ENCODE measurements at places on chromosomes 16 and 17.
A peak's percentile ranks its signal among the peaks of the same experiment; 100 is the strongest.

GRCh38 chr17:29195465-29196081, 15.4 kb upstream of the MYO18A start:
- no peak for DNase-seq

DNA sequence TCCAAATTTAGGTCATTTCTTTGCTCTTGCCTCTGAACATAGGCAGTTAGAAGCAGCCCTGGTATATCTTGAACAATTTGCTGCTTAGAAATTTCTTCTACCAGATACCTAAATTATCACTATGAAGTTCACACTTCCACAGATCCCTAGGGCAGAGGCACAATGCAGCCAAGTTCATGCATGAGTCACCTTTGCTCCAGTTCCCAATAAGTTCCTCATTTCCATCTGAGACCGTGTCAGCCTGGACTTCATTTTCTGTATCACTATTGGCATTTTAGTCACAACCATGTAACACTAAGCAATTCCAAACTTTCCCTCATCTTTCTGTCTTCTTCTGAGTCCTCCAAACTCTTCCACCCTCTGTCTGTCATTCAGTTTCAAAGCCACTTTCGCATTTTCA, 45.0 kb downstream of the KCNJ16 start:
- DNase-seq = no peak

GRCh38 chr17:43822570-43823190, 10.3 kb downstream of the MPP3 start:
- no peak for DNase-seq

DNA sequence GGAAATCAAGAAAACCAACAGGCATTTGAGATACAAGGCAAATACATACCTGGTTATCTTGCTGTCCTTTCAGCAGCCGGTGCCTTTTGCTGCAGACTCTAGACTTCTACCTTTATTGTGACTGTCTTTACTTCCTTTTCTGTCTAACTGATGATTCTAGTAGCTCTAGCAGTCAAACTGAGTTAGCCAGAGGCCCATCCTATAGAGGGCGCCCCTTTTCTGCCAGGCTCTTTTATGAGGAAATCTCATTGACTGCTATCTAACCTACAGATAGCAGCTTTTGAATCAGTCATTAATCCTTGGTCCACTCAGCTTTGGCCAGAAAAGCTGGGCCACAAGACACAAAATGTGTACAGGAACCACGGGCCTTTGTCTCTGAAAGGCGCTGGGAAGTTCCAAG, 87.5 kb upstream of the WSB1 start:
- no peak for DNase-seq

DNA sequence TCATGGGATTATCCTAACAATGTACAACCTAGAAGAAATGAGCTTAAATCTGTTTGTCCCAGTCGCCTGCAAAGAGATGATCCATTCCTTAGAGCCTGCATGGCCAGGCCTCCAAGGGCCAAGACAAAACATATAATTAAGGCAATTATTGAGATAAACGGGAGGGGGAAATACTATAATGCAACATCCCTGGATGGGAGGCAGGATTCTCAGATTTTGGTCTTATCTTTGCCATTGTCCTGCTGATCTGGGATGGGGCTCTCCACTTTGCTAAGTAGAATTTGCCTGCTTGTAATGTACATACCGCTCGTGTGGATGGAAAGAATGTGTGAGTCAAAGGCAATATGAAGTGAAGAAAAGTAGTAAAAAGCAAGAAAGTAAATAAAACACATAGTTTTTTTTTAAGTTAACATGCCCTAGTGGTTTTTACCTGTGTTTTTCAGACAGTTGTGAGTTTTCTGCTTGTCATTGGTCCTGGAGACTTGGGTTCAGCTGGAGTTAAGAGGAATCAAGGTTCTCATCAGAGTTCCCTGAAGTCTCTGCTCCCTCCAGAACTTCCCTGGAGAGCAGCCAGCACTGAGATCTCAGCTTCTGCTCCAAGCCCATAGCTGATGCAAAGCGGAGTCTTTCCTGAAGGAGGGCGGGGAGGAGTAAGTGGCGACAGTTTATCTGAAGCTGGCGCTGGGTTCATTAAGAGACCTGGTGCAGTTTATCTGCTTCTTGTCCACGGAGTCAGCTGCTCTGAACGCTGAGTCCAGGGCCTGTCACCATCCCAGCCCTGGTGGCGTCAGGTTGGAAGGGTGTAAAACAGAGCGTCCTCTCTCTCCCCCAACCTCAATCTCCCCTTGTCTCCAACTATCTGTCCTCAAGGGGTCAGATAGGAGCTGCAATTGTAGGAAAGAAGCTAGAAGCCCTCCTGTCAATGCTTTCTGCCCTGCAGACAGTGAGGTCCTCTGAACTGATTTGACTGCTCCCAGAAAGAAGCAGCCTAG, 30.1 kb downstream of the HOXB1 start:
- DNase-seq = no peak

DNA sequence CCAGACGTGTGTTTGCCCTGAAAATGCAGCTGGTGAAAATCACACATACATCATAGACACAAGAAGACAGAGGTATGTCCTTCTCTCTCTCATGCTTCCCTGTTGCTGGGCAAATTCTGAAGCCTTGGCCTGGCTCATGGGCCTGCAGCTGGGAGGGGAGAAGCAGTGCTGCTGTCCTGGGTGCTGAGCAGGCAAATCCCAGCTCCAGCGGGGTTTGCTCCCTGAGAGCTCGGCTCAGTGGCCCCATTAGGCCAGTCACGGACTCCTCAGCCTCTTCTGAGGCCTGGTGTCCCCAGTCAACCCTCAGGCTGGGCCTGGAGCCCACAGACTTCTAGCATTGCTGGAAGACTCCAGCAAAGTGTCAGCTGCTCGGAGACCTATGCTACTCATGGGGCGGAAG, 11.7 kb downstream of the RHBDL3 start:
- no peak for DNase-seq

DNA sequence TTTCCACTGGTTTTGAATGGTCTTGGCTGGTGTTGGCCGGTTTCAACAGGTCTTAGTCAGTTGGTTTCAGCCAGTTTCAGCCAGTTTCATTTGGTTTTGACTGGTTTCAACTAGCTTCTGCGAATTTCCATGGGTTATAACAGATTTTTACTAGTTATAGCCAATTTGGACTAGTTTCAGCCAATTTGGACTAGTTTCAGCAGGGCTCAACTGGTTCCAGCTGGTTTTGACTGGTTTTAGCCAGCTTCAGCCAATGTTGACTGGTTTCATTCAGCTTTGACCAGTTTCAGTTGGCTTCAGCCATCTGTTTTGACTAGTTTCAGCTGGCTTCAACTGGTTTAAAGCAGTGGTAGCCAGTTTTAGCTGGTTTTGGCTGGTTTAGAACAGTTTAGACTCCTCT, 432.6 kb downstream of the UTP18 start:
- DNase-seq = no peak

DNA sequence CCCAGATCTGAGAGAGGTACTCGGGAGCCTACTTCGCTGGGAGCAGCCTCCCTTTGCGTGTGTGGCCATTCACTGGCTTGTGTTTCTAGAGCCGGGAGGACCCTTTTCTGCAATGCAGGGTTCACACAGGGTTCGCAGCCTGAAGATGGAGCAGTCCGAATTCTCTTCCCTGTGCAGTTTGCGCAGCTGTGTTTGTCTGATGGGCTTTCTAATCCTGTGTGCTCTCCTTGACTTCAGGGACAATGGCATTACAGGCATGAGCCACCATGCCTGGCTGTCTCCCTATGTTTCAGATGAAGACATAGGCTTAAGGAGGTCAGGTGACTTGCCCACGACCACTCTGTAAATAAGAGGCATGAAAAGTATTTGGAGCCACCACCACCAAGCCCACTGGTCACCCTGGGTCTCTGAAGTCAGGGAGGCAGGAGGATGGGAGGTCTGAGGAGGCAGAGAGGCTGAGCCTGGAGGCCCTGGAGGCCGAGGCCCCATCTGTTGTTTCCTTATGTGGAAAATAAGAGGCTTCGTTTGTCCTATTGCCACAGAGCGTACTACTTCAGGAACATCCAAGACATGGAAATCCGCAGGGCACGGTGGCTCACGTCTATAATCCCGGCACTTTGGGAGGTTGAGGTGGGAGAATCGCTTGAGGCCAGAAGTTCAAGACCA, 5.0 kb upstream of the STH start:
- no peak for DNase-seq

- no peak for DNase-seq
These were observed 9.2 kb downstream of the FSCN2 start for GRCh38 chr17:81537343-81537855.

DNA sequence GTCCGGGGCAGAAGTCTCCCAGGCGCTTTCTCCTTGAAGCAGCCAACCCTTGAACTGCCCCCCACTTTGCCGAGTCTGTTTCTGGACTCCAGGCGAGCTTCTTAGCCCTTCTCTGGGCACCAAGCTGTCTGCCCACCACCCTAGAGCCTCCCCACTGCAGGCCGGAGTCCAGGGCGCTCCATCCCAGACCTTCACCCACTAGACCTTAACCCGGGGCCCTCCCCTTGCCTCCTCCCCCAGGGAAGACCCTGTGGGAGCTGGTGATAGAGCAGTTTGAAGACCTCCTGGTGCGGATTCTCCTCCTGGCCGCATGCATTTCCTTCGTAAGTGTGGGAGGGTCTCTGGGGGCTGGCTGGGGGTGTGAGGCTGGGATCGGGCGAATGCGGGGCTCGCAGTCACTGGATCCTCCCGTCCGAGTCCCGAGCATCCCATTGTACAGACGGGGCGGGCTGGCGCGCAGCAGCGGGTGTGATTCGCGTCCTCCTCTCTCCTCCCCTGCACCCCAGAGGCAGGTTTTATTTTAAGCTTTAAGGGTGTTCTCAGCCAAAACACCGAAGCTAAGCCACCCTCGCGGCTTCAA, 1.1 kb downstream of the ATP2A1 start:
- DNase-seq = no peak

GRCh38 chr16:6356911-6357310, 975.7 kb upstream of the RBFOX1 start:
- DNase-seq = no peak

- no peak for DNase-seq
These were observed 330.3 kb downstream of the SEC14L1 start for GRCh38 chr17:77470800-77471733.

GRCh38 chr17:60390925-60391470, 935 bp downstream of the USP32 start:
- DNase-seq = peak; percentile 15

- DNase-seq = no peak
These were observed 52.6 kb downstream of the CYB5B start for GRCh38 chr16:69476920-69477443.

GRCh38 chr16:68282064-68282452, 17.7 kb downstream of the SLC7A6 start:
- DNase-seq = no peak

DNA sequence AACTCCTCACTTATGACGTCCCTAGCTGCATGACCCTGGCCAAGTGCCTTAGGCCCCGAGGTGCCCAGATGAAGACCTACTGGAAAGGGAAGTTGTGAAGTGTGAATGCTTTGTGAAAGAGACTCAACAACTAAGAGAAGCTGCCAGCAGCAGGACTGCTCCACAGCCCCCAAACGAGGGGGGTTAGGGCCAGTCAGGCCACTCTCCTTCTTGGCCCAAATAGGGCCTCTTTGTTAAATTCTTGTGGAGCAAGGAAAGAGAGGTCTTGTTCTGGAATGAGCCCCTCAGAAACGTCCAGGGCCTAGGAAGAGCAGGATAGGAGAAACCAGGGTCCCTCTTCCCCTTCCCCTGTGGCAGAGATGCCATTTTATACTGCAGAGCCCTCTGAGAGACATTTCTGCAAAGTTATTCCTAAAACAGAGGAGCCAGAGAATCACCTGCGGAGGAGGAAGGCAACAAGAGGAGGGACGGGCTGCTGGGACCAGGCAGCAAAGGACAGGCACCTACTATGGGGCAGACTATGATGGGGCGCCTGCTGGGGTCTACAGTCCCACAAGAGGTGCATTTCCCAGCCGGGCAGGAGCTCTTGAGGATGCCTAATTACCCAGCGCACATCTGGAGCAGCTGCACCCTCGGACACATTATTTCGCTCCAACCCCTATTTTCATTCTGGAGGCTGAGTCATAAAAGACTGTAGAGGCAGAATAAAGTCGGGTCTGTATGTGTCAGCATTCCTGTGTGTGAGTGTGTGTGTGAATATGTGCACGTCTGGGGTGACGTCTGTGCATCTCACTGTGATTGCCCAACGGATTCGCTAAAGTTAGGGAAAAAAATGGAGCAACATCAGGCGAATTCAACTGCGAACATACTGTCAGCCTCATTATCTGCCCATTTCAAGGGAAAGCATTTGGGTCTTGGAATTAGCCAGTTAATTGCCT, 11.4 kb upstream of the HOXB9 start:
- no peak for DNase-seq

DNA sequence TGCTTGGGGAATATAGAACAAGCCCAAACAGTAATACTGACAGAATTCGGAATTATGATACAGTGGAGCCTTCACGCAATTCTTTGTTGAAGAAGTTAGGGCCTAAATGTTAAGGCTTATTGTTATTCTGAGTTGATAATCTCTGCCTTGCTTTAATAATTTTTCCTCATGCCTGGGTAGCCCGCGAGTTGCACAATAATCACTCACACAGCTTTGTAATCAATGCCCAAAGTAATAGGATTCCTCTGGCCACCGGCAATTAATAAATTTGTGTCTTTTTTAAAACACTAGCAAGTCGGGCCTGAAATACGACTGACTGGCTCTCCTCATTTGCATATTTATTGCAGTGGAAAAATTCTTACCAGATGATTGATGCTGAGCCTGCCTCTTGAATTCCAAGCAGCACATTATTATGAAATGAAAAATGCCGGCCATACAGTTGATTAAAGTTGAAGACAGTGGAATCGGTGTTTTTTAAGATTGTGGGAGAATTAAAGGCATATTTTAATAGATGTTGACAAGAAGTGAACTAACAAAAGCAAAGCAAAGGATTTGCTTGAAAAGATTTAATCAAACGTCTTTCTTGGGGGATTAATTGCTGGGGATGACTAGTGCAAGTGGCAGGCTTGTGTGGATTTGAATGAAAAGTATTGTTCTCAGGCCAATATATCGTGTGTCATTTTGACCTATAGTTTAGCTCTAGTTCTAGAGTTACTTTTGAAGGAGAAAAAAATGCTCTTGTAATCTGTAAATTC, 30.2 kb downstream of the AATF start:
- DNase-seq = no peak

DNA sequence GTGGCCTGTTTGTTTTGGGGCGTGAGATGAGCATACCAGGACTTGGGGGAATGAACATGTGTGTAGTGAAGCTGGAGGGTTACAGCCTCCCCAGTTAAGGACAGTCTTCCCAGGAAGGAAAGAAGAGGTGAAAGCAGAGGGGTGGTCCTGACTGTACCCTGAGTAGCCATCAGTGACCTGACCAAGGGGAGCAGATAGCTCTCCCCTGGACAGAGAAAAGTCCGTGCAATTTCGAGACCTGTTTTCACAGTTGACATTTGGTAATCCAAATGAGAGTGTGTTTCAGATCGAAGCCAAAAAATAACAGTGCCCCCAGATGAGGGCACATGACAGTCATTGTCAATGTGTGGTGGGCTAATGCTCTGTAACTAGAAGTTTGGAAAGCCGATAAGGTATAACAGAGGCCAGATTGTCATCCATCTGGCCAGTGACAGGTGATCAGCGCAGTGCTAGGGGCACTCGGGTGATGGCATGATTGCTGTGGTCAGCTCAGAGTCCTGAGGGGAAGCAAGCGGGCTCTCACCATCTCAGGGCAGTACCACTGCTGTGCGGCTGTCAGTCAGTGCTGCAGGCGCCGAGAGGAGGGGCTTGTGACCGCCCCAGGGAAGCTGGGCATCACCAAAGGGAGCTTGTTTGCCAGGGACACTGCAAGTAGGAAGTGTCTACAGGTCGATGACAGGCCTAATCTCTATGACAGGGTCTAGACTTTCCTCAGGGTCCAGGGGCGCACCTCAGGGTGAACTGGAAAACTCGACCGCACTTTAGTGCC, 1.1 kb upstream of the NME2 start:
- no peak for DNase-seq

- DNase-seq = no peak
These were observed 71.8 kb upstream of the MRTFB start for GRCh38 chr16:13999071-13999894.

- DNase-seq = no peak
These were observed 60.2 kb downstream of the SMPD3 start for GRCh38 chr16:68388124-68388523.

Data from stimulated activated CD4-positive, alpha-beta T cell treated with anti-CD3 and anti-CD28 coated beads, Interleukin-12 subunit alpha, Interleukin-12 subunit beta, amount 100 ng/mL, for 24 hours (primary cell).